NCI-H187 (cell line): ENCODE measurements at places on chromosomes 11 and 22.

DNA sequence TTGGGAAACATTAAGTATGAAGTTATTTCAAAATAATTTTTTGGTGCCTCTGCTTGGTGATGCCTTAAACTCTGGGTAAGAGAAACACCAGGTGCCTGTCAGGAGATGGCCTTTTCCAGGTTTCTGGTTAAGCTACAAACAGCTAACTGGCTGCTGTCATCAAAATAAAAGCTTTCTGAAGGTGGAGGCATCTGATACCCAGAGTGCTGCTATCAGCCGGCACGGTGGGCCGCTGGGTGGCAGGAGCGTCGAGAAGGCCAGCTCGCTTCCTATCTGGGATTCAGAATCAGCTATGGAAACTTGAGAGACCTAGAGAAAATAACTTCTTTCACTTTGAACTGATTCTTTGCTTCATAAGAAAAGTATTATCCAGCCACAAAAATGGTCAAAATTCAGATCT, 80.8 kb upstream of the PITPNB start:
- no peak for DNase-seq

- DNase-seq = no peak
Measured at GRCh38 chr11:114197799-114198500, 98.2 kb upstream of the NNMT start.

DNA sequence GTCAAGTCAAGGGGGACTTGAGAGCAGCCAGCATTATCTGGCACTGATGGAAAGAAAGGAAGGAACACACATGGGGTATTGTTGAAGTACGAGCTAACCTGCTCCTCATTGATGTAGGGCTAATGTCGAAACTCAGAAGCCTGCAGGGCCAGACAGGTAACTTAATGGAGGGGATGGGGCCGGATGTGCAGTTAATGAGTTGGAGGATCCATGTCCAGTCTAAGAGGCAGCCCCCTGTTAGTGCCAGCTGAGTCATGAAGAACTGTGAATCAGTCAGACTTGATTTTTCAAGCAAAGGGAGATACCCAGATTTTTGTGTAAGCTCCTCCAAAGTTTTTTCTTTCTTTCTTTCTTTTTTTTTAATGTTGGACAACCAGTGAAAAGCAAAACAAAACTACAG, 65.6 kb downstream of the CECR2 start:
- DNase-seq = no peak

DNA sequence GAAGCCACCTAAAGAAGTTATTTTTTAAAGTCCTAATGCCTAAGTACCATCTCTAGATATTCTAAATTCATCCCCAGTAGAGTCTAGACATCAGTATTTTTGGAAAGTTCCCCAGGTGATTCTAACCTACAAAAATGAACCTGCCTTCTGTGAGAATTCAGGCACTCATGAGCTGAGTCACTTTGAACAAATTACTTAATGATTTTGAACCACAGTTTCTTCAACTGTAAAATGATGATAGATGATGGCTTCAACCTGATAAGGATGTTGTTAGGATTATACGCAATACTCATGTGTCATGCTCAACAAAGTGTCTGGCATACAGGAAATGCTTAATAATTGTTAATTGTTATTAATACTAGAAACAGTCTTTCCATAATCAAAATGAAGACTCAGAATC, 82.8 kb upstream of the OR5AK2 start:
- no peak for DNase-seq

GRCh38 chr11:36155770-36156160, 133.5 kb downstream of the COMMD9 start:
- DNase-seq = no peak

GRCh38 chr11:59706518-59707285, 6.9 kb downstream of the OR10V1 start:
- DNase-seq = no peak

GRCh38 chr11:68334923-68335322, 22.5 kb downstream of the LRP5 start:
- DNase-seq = no peak

DNA sequence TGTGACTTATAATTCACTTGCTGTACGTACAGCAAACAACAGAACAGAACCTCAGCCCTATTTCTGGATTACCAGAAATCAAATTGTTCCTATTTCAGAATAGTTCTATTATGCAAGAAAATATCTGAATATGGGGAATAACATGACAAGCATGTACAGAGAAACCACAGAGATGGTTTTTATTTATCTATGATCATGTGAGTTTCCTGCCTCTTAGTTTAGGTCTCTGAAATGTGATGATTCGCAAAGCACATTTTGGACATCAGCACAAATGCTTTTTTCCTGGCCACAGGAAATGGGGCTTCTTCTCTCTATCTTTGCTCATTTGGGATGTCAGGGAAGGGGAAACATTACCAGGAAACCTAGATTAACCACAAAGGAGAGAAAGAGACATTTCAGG, 266.7 kb upstream of the CTSC start:
- DNase-seq = no peak

- DNase-seq = no peak
Measured at GRCh38 chr22:44805711-44806110, 53.3 kb downstream of the ARHGAP8 start.

- DNase-seq = no peak
Measured at GRCh38 chr11:45166604-45166897, 20.1 kb downstream of the PRDM11 start.

DNA sequence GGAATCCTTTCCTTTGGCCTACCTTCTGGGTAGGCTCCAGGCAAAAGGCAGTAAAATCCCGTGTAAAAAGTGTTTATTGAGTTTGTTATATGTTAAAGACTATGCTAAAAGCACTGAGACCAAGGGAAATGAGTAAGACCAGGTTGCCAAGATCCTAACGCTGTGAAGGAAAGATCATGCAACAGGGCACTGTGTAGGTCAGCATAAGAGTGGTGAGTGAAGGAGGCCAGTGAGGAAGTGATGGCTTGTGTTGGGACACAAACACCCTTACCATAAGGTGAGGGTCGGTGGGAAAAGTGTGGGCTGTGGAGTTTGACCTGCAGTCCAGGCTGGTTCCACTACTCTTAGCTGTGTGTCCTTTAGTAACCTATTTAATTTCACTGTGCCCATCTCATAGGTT, 202.1 kb downstream of the DBX1 start:
- no peak for DNase-seq

- no peak for DNase-seq
Measured at GRCh38 chr11:92810423-92811064, 158.9 kb upstream of the MTNR1B start.

DNA sequence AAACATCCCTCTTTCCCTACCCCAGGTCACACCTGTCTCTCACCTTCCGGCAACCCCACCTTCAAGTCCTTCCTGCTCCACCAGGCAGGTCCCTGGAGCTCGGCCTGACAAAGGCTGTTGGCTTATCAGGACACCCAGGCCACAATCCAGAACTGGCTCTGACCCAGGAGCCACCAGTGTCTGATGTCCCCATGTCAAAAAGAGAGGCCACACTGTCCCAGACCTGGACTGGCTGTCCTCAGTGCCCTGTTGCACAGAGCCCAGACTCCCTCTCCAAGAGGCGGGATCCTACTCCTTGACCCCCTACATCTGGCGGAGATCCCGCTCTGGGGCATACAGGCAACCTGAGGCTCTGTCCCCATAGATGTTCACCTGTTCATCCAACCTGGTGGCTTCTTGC, 116.0 kb downstream of the MN1 start:
- DNase-seq = no peak

DNA sequence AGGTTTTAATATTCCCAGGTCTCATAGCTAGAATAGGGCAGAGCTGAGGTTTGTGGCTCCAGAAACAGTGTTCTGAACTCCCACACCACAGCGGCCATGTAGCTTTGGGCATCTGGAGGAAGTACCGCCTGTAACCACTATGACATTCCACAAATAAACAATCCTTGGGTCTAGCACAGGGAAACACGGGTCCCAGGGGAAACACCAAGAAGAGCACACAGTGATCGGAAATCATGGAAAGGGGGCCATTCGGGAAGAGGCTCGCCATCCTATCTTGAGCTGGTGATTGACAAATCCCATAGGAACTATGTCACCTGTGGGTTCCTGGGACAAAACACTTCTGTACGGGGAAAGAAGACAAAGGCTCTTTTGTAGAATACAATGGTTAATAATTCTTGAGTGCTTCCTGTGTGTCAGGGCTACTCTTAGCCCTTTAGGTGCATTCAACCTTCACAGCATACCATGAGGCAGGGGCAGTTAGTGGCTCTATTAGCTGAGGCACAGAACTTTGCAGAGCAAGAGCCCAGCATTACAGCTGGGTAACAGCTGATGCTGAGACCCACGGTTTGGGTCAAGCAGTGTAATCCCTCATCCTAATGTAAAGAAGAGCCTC, 514.2 kb downstream of the NTM start:
- DNase-seq = no peak

GRCh38 chr11:114090976-114091375, 31.5 kb downstream of the ZBTB16 start:
- no peak for DNase-seq

- DNase-seq = no peak
Measured at GRCh38 chr11:65109231-65110198, 2.2 kb upstream of the TM7SF2 start.

DNA sequence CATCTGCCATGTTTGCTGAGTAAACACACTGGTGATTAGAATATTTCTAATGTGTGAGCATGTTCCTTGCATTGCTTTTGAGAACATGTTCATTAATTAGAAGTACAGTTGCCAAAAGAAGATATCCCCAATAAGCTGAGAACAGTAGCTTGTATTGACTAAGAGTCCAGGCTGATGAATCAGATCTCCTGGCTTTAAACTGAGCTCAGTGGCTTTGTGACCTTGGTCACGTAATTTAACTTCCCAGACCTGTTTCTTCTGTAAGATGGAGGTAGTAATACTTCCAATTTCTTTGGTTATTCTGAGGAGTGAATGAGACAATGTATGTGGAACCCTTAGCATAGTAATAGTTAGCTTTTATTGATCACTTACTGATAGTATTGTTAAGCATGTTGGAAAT, 61.9 kb downstream of the CYB5R2 start:
- no peak for DNase-seq

GRCh38 chr11:76347466-76347865, 33.5 kb downstream of the THAP12 start:
- no peak for DNase-seq

DNA sequence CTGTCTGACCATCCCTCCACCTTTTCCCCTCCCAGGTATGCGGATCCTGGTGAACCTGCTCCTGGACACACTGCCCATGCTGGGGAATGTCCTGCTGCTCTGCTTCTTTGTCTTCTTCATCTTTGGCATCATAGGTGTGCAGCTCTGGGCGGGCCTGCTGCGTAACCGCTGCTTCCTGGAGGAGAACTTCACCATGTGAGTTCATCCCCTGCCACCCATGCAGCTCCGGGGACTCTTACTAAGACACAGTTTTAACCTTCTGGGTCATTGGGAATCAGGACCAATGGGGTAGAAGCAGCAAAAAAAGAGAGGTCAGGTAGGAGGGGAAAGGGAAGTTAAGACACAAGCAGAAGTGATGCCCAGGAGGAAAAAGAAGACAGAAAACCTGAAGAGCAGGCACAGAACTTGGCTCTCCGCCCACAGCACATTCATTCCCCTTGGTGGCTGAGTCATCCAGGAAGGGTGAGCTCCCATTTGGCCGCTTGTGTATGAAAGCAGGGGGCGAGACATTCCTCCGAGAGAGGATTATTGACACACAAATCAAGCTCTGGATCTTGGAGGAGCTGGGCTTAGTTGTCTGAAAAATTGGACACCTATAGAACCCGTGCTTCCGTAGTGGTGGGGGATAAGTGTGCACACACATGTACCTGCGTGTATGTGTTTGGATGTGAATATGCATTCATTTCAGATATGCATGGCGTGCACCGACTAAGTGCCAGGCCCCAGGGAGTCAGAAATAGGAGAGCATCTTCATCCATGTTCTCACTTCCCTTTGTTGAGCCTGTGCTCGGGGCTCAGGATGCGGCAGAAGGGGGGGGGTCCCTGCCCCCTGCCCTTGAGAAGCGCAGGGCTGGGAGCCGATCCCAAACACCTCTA, 64.2 kb downstream of the CACNA1I start:
- no peak for DNase-seq

DNA sequence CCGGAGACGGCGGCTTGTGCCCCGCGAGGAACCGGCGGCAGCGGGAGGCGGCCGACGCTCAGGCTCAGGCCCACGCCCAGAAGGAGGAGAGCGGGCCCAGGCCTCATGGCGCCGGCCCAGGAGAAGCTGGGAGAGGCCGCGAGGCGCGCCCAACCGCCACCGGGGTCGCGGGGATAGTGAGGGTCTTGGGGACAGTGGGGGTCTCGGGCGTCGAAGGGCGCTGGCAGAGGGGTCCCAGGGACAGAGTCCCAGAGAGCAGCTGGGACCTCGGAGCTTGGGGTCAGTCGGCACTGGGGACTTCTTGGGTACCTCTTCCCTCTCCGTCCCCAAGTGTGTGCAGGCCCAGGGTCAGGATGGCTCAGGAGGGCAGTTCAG, at the start of gene PKDREJ:
PKDREJ (minus strand) TSS at position 128 of the 375 bp plus-strand sequence; CDS start at position 107, 21 bp downstream.
- DNase-seq = no peak

GRCh38 chr11:130300567-130300966, 14.2 kb downstream of the ZBTB44 start:
- DNase-seq = no peak

GRCh38 chr22:40605761-40606160, 30.8 kb downstream of the MRTFA start:
- no peak for DNase-seq

DNA sequence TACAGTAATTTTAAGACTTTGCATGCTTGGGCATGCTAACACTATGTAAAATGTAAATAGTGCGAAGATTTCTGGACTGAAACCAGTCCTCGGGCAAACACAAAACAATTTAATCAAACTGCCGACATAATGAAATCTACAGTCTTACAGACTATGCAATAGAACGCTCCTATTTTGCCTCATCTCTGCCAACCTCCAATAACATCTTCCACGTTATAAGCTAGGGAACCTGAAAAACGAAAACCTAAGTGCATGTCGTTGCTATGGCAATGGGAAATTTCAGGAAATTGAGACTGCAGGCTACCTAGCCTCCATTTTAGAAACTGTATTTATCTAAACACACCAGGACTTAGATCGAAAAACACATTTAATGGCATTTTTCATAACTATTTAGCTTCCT, 1.1 kb downstream of the CSTF3 start:
- DNase-seq = no peak

DNA sequence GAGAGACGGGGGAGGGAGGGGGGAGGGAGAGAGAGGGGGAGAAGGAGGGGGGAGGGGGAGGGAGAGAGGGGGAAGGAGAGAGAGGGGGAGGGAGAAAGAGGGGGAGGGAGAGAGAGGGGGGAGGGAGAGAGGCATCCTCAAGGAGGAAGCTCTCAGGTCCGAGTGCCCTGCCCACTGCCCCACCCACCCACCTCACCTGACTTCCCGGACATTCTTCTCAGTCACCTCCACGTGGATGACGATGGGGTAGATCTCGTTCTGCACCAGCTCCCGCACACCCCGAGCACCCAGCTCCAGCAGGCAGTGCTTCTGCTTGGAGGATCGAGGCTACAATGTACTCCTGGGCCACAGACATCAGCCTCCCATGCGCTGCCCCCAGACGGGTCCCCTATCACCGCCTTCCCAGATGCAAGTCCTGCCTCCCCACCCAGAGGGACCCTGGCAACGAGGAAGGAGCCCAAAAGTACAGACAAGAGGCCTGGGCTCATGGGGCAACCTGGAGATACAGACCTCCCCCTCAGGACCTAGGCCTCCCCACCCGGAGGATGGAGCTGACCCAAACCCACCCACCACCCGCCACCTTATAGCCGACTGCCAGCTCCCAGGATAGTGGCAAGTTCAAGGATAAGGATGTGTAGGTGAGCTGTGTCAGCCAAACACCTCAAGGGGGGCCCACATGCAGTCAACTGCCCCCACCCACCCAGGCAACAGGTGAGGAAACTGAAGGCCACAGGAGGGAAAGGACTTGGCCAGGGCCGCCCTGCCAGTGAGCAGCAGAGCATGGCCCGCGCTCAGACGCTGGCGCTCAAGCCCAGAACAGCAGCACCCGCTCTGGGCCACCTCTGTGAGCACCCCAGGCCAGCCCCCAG, 5.6 kb upstream of the MFNG start:
- DNase-seq = no peak

GRCh38 chr11:47216121-47216798, 1.5 kb downstream of the DDB2 start:
- no peak for DNase-seq
